ENCODE measurements at places on chromosomes 12 and 14.

DNA sequence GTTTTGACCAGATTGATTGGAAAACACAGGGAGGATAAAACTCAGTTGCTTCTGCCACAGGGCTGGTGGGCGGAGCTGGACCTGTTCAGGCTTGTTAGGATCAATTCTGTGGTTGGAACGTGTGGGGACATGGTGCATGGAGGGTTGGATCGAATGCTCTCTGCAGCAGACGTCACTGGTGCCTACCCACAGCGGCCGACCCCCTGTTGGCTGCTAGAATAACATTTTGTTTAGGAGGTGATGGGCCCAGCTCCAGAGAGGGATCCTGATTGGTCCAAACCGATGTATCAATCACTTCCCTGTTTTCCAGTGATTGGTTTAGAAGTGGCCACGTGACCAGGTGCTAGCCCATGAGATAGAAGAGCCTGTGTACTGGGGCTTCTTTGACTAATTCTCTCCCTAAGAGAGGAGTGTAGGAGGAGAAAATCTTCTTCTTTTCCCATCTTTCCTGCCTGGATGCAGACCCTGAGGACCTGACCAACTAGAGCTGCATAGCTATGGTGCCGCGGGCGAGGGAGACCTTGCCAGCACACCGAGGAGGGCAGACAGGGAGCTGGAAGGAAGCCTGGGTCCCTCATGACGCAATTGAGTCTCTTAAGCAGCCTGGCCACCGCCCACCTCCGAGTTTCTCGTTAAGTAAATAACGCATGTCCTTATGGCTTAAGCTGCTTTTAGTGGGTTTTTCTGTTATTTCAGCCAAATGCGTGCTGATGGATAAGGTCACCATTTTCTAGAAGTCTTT is 163.5 kb downstream of the AACS start:
- H3K36me3 ChIP-seq: no peaks in the 10 kb centered on the region
- no peak for DNase-seq
- no peak overlapping the region for H3K4me3 ChIP-seq
- peaks cover 31% of the 10 kb centered on the region for H3K27me3 ChIP-seq

- no peak for DNase-seq
- no peaks in the 10 kb centered on the region for H3K4me1 ChIP-seq
- no peaks in the 10 kb centered on the region for H3K27me3 ChIP-seq
- peaks cover 59% of the 10 kb centered on the region for H3K36me3 ChIP-seq
- H3K27ac ChIP-seq: no peak overlapping the region
These were observed 105.1 kb downstream of the MNAT1 start for GRCh38 chr14:60839657-60840056.

GRCh38 chr12:115979351-115979750 is 298.1 kb downstream of the MED13L start:
- H3K27me3 ChIP-seq: no peaks in the 10 kb centered on the region
- no peak overlapping the region for H3K4me3 ChIP-seq
- no peaks in the 10 kb centered on the region for H3K4me1 ChIP-seq

- H3K36me3 ChIP-seq: no peaks in the 10 kb centered on the region
- no peak overlapping the region for H3K4me3 ChIP-seq
- H3K27me3 ChIP-seq: no peaks in the 10 kb centered on the region
- DNase-seq: no peak
- H3K4me1 ChIP-seq: peaks cover 5% of the 10 kb centered on the region
These were observed 208.8 kb downstream of the EPS8 start for GRCh38 chr12:15580431-15580830.

DNA sequence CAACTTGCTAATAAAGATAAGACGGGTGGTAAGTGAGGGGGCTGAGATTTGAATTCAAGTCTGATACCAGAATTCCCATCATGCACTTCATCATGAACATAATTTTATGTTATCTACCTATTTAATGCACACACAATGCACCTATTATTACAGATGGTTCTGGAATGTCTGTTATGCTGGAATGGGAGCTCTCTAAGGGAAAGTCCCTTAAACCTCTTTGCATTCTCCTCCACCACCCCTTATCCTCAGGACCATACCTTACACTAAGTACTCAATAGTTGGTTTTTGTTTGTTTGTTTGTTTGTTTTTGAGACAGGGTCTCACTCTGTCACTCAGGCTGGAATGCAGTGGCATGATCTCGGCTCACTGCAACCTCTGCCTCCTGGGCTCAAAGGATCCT is 7.0 kb upstream of the MSI1 start:
- no peaks in the 10 kb centered on the region for H3K36me3 ChIP-seq
- H3K4me1 ChIP-seq: no peaks in the 10 kb centered on the region
- no peak overlapping the region for H3K27ac ChIP-seq

DNA sequence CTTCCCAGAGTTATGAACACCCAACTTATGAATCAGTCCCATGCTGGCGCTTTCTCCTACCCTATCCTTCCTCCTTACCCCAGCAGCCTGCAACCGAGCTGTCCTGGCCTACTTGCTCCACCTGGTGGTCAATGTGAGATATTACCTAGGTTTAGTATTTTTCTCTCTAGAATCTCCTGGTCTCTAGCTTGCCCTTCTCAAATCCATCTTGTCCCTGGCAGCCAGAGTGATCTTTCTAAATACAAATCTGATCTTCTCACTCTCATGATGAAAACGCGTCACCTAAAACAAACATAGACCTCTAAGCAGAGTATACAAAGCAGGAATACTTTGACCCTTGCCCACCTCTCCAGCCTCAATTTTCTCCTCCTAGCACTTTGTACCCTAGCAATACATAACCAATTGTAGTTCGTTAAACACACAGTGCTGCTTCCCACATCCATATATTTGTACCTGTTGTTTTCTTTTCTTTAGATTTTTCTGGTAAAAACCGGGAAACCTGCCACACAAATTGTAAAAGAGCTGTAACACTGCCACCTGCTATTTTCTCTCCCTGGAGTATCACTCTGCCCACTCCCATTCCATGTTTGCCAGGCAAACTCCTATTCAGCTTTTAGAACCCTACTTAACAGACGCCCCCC is 20.0 kb upstream of the TCP11L2 start:
- peak overlapping the region; percentile 1 for H3K27ac ChIP-seq
- peaks cover 7% of the 10 kb centered on the region for H3K27me3 ChIP-seq
- H3K4me3 ChIP-seq: no peak overlapping the region
- peaks cover 3% of the 10 kb centered on the region for H3K36me3 ChIP-seq
- peak; percentile 21 for DNase-seq

- H3K36me3 ChIP-seq: peaks cover 23% of the 10 kb centered on the region
- no peaks in the 10 kb centered on the region for H3K4me1 ChIP-seq
- no peak overlapping the region for H3K4me3 ChIP-seq
- H3K27me3 ChIP-seq: no peaks in the 10 kb centered on the region
- DNase-seq: no peak
- H3K27ac ChIP-seq: no peak overlapping the region
These were observed 24.2 kb upstream of the MMP17 start for GRCh38 chr12:131803961-131804521.

DNA sequence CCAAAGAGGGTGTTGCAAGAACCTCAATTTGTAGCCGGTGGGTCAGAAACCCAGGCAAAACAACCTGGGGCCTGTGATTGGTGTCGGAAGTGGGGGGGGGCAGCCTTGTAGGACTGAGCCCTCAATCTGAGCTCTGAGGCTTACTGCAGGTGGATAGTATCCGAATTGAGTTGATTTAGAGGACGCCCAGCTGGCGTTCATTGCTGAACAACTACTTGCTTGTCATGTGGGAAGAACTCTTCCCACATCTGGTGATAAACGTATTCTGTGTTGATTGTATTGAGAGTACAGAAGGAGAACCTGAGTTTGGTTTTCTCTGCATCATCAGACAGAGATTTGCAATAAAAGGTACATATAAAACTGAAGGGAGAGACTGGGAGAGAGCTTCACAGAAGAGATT is 5.1 kb downstream of the ANO6 start:
- DNase-seq: no peak
- H3K27ac ChIP-seq: no peak overlapping the region
- no peak overlapping the region for H3K4me3 ChIP-seq
- H3K36me3 ChIP-seq: no peaks in the 10 kb centered on the region

- peak; percentile 30 for DNase-seq
- peak overlapping the region; percentile 48 for H3K27ac ChIP-seq
- no peak overlapping the region for H3K4me3 ChIP-seq
- peaks cover 19% of the 10 kb centered on the region for H3K36me3 ChIP-seq
- peaks cover 12% of the 10 kb centered on the region for H3K4me1 ChIP-seq
These were observed 103.8 kb downstream of the OSBPL8 start for GRCh38 chr12:76455582-76456345.

GRCh38 chr12:59142183-59142790 is 222.0 kb upstream of the LRIG3 start:
- no peak overlapping the region for H3K4me3 ChIP-seq
- H3K4me1 ChIP-seq: no peaks in the 10 kb centered on the region
- no peaks in the 10 kb centered on the region for H3K36me3 ChIP-seq

DNA sequence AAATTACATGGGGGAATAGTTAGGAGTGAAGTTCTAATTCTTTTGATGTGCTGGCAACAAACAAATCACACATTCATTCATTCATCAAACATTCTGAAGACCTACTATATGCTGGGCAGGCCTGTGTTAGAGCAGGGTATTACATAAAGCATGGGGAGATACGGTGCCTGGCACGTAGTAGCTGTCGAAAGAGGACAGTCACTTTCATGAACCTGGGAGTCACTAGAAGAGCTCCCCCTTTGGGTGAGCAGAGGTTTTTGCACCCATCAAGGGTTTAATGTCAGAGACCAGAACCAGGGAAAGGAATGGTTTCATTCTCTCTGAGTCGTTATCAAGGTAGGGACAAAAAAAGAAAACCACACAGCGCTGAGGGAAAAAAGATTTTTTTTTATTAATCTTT is 10.0 kb downstream of the LHX5 start:
- no peak overlapping the region for H3K27ac ChIP-seq
- no peak for DNase-seq
- no peak overlapping the region for H3K4me3 ChIP-seq
- peaks cover 22% of the 10 kb centered on the region for H3K4me1 ChIP-seq
- H3K36me3 ChIP-seq: no peaks in the 10 kb centered on the region

DNA sequence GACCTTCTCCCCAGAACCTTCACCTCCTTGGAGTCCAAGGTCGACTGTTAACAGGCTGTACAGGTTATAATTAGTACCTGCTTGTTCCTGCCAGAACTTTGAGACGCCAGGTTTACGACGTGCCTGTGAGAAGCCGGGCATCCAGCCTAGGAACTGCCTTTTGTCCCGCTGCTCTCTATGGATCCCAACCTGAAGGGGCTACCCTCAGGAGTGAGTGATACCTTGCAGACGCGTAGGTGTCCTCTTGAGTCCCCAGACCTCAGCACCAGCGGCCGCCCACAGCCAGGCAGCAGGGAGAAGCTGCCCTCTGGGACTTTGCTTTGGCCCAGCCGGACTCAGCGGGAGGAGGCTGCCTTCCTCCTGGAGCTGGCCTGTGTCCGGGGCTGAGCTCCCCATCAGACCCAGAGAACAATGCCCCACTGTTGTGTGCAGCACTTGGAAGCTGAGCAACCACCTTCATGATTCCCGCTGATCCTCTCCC is 16.2 kb downstream of the SYNE3 start:
- DNase-seq: no peak
- peaks cover 86% of the 10 kb centered on the region for H3K4me1 ChIP-seq
- no peak overlapping the region for H3K27ac ChIP-seq

- no peak overlapping the region for H3K27ac ChIP-seq
- H3K4me1 ChIP-seq: no peaks in the 10 kb centered on the region
- no peak overlapping the region for H3K4me3 ChIP-seq
- DNase-seq: no peak
- H3K36me3 ChIP-seq: no peaks in the 10 kb centered on the region
- peaks cover 4% of the 10 kb centered on the region for H3K27me3 ChIP-seq
These were observed 182.3 kb upstream of the GZMB start for GRCh38 chr14:24816011-24816928.

GRCh38 chr14:50171895-50172294 is 55.5 kb upstream of the VCPKMT start:
- H3K27me3 ChIP-seq: no peaks in the 10 kb centered on the region
- no peak overlapping the region for H3K27ac ChIP-seq
- peaks cover 24% of the 10 kb centered on the region for H3K36me3 ChIP-seq
- no peak overlapping the region for H3K4me3 ChIP-seq
- DNase-seq: no peak

DNA sequence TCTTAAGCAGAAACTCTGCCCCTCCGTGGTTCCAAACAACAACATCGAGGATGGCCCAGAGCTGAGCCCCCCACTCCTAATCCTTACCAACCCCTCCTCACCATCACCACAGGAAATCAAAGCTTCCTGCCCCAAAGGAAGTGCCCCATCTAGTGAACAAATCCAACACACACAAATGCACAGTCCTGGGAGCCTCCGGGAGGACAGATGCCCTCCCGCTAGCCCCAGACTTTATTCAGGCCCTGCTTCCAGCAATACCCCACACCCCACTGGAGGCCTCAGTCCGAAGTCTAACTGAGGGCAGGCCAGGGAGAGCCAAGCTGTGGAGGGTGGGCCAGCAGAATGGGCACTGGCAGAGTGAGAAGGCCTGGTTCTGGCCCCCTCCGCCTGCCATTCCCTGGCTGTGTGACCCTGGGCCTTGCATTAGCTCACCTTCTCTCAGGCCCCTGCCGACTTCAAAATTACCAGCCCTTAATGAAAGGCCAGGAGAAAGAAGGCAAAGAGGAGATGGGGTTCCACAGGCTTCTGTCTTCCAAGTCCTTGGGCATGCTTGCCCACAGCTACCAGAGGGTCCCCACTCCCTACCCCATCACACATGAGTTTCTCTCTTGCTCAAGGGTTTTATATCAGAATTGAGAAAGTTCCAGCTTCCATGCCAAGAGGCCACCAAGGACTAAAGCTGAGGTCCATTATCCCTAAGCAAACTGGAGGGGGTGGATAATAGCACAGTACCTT is 2.3 kb downstream of the HDAC7 start:
- peak overlapping the region; percentile 96 for H3K4me3 ChIP-seq
- DNase-seq: no peak
- peaks cover 90% of the 10 kb centered on the region for H3K4me1 ChIP-seq
- H3K36me3 ChIP-seq: peaks cover 1% of the 10 kb centered on the region
- no peaks in the 10 kb centered on the region for H3K27me3 ChIP-seq

- DNase-seq: no peak
- H3K36me3 ChIP-seq: peaks cover 53% of the 10 kb centered on the region
- H3K27ac ChIP-seq: no peak overlapping the region
These were observed 5.4 kb downstream of the AP1G2 start for GRCh38 chr14:23561873-23562821.

DNA sequence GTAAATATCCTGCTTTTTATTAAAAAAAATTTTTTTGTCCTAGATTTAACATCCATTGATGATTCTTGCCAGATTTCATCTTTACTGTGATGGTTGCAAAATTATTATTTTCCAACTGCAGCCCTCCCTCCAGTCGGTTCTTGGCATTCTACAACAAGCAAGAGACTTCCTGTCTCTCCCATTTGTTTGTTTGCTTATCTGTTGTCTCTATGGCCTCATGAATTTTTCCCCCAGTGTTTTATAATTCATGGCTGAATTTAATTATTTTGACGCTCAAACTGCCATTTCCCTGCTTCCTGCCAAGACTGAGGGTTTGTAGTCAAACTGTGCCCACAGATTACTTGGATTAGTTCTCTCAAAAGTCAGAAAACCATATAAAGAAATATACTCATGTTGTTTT is 25.9 kb downstream of the CGRRF1 start:
- H3K27ac ChIP-seq: no peak overlapping the region
- H3K4me3 ChIP-seq: no peak overlapping the region
- H3K36me3 ChIP-seq: peaks cover 46% of the 10 kb centered on the region
- no peaks in the 10 kb centered on the region for H3K27me3 ChIP-seq

GRCh38 chr12:8157484-8158198 is 826 bp downstream of the ZNF705A start:
- no peaks in the 10 kb centered on the region for H3K36me3 ChIP-seq
- H3K4me3 ChIP-seq: no peak overlapping the region
- no peak for DNase-seq
- peaks cover 24% of the 10 kb centered on the region for H3K4me1 ChIP-seq

- no peaks in the 10 kb centered on the region for H3K27me3 ChIP-seq
- H3K4me1 ChIP-seq: peaks cover 82% of the 10 kb centered on the region
- no peaks in the 10 kb centered on the region for H3K36me3 ChIP-seq
- H3K4me3 ChIP-seq: peak overlapping the region; percentile 77
These were observed 33.4 kb downstream of the VCPKMT start for GRCh38 chr14:50082784-50083466.

GRCh38 chr14:77880056-77880455 is 80.1 kb downstream of the ADCK1 start:
- H3K4me1 ChIP-seq: peaks cover 3% of the 10 kb centered on the region
- DNase-seq: no peak
- no peaks in the 10 kb centered on the region for H3K27me3 ChIP-seq
- H3K27ac ChIP-seq: no peak overlapping the region

Measured in naive thymus-derived CD8-positive, alpha-beta T cell (primary cell).